Activated naive CD8-positive, alpha-beta T cell treated with anti-CD3 and anti-CD28 coated beads, Interleukin-2, amount 50 U/mL, for 24 hours (primary cell): ENCODE measurements at places on chromosomes 2 and 18.

DNA sequence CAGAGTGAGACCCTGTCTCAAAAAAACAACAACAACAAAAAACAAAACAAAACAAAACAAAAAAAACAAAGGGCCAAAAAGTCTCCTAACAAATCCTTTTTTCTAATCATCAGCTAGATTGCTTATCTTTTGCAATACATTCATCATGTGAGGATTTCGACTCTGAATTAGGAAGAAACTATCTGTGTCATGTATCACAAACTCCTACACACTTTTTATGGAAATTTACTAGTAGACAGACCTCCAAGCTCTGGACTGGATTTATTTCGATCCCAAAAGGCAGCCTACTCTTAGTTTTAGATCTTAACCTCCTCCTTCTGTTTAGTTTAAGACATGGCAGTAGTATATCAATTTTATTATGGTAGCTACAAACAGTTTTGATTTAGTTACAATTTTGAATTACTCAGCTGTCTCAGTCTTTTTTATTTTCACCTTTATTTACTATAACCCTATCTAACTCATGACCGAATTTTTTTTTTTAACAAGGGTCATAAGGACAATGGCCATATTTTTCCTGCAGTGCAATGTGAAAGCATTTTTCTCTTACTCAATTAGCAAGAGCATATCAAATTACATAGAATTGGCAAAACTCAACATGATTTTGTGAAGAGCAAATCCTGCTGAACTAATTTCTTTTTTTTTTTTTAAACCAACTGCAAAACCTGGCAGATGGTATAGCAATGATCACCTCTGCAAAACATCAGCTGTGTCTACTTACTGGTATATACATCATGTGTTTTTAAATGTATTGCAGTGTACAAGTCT is 10.7 kb upstream of the CCDC88A start:
- DNase-seq, result no peak

- DNase-seq, result no peak
Measured at GRCh38 chr2:14053105-14053504, 579.4 kb upstream of the LRATD1 start.

- no peak for DNase-seq
Measured at GRCh38 chr2:127182626-127183458, 37.3 kb downstream of the CYP27C1 start.

DNA sequence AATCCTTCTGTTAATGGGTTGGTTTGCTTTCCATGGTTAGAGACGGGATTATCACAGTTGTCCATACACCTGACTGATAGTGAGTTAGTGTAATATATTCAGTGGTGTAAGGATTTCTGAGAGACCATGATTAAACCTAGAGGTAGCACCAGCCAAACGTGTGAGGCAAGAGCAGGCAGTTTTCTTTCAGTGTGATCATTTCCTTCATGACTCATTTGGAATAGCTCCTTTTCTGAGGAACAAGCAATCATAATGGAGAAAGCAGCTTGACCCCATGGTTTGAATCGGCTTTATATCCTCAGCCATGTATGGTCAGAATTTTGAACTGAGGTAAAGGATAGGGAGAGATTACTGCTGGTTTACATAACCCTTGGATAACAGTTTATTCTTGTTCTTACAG is 2.9 kb downstream of the MXD1 start:
- no peak for DNase-seq

DNA sequence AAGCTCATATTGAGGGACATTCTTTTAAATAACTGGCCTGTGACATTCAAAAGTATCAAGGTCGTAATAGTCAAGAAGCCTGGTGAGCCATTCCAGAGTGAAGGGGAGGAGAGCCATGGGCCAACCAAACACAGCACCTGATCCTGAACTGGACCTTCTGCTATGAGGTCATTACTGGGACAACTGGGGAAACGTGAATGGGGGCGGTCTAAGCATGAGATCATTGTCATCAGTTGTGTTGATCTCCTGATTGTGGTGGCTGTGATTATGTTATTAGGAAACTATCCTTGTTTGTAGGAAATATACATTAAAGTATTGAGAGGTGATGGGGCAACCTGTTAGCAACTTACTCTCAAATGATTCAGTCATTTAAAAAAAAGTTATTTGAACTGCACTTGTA is 79.3 kb downstream of the FBXO15 start:
- no peak for DNase-seq

DNA sequence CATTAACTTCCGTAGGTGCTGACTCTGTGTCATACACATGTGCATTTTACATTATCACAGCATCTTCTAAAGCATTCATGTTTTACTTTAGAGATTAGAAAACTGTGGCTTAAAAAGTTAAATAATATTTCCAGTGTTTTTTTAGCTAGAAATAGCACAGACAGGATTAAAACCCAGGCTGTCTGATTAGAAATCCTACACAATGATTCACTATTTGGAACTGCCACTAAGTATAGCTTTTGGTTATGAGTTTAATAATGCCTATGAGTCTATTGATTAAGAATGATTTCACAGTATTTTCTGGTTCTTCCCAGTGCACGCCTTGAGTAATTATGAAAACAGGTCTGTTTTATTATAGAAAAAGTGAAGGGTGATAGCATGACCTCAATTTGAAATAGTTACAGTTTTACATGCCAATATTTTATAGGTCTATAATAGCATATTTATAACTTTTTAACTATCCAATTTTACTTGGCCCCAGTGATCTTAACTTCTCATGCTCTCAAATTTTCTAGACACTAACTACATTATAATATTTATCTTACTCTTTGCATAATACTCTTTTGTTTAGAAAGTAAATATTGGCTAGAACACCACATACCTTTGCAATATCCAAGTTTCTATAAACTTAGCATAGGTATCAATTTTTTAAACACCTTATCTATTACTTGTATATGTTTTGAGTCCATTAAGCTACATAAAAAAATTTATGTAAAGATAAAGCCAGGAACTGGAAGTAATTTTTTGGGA is 313.2 kb downstream of the RND3 start:
- DNase-seq, result no peak

- no peak for DNase-seq
Measured at GRCh38 chr2:120550282-120550681, 185.4 kb upstream of the GLI2 start.

- no peak for DNase-seq
Measured at GRCh38 chr2:165629776-165630175, 160.3 kb downstream of the CSRNP3 start.

DNA sequence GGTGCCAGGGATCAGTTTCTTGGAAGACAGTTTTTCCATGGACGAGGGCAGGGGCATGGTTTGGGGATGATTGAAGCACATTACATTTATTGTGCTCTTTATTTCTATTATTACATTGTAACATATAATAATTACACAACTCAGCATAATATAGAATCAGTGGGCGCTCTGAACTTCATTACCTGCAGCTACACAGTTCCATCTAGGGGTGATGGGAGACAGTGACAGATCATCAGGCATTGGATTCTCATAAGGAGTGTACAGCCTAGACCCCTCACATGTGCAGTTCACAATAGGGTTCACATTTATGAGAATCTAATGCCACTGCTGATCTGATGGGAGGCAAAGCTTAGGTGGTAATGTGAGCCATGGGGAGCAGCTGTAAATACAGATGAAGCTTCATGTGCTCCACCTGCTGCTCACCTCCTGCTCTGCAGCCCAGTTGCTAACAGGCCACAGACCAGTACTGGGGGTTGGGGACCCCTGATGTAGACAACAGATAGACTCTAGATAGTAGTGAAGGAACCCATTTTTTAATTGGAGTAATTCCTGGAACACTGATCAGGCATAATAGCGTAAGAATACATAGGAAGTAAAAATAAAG is 41.5 kb upstream of the MC4R start:
- no peak for DNase-seq

DNA sequence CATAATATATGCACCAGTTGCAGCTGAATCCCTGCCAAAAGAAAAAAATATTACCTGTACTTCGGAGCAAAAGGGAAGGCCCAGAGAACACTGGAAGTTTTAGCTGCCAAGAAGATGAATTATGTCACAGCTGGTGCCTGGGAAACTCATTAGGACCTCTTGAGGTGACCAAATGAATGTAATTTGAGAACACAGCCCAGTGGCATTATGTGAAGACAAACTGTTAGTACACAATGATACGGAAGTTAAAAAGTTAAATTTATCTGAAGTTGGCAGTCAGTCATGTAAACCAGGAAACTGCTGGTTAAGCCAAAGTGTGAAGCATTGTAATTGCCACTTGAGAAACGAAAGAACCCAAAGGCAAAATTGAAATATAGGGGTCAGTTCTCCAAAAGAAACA is 80.7 kb downstream of the EML4 start:
- DNase-seq, result no peak

DNA sequence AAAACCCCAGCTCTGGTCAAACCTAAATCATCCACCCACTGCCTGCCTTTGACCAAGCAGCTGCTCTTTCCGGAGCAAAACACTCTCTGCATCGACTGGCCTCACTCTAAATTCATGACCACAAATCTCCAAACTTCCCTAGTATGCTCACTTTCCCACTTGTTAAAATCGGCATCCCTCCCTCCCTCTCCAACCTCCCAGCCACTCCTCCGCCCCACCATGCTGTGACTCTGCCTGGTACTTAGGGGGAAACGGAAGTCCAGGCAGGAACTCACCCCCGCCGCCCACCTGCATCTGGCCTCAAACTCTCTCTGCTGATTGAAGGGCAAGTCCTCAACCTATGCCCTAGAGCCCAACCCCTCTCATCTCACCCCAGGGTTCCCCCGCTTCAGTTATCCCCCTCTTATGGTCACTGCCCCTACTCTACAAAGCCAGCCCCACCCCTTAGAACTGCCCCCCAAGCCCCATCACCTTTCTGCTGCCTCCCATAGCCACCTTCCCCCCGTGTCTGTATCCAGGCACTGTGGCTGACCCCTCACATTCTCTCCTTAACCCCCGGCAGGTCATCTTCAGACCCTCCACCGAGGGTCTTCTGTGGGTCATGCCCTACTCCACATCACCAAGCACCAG is 3.8 kb upstream of the ADRA2B start:
- no peak for DNase-seq

DNA sequence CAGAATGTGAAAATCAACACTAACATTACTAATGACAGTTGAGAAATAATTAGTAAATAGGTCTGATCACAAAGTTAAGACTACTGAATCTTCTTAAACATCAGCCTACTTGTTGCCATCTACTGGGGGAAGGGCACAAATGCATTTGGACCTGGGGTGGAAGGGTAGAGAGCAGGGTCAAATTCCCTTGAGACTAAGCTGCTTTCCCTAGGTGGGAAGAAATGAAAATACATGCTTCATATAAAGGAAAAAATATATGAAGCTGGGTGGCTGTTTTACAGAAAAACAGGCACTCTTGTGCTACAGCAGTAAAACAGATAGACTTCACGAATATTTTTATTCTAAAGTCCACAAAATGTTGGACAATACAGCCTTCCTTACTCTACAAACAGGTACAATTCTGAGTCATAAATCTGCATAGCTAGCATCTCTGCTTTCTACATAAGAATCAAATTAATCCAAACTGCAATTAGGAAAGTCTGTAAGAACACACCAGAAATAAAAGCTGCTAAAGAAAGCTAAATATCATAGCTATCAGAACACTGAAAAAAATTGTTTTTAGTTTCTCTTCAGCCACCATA is 10.9 kb downstream of the TRIP12 start:
- DNase-seq, result no peak

- DNase-seq, result no peak
Measured at GRCh38 chr2:187451510-187451909, 3.5 kb upstream of the CALCRL start.

- DNase-seq, result no peak
Measured at GRCh38 chr18:12306752-12307700, 1.0 kb upstream of the TUBB6 start.

DNA sequence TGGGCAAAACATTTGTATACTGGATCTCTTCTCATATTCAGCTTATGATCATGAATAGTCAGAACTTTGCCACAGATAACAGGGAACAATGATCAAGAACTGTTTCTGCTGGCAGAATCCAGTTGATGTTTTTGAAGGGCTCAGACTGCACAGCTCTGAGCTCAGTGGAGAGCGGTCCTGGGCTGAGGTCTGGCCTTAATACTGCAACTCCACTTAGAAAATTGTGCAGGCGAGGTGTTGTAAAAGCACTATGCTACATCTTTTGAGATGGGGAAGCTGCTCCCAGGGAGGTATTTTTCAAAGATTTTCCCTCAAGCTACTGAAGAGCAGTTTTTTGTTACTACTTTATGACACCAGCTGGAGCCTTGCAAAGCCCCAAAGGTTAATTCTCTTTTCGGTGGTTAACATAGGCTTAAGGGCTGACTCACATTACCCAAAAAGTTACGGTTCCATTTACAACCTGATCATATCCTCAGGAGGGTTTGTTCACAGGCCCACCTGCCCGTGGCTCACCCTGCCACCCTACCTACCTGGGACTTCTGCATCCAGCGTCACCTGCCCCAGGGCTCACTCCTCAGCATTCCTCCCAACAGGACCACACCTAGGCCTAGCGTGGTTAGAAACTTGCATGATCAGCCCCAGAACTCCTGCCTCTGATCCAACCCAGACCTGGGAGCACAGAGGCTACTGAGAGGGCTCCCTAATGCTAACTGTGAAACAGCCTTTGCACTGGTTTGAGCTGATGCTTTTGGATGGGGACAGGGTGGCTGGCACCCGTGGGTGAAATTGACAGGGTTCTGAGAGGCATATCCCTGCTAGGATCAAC is 114.4 kb downstream of the NCK2 start:
- DNase-seq, result no peak

DNA sequence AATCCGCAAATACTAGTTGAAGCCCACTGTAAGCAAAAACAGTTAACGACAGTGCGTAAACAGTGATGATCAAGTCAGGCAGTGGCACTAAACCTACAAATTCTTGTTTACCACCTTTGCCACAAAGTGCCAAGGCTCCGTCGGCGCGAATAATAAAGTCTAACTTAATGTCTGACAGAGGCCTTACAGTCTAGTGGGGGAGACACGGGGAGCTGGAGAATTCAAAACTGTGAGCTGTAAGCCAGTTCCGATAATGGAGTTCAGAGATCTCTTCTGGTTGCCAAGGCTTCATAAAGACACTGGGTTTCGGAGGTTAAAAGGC is 284 bp upstream of the EXOC6B start:
- no peak for DNase-seq

- DNase-seq, result no peak
Measured at GRCh38 chr2:199716807-199717586, 134.0 kb downstream of the FTCDNL1 start.

DNA sequence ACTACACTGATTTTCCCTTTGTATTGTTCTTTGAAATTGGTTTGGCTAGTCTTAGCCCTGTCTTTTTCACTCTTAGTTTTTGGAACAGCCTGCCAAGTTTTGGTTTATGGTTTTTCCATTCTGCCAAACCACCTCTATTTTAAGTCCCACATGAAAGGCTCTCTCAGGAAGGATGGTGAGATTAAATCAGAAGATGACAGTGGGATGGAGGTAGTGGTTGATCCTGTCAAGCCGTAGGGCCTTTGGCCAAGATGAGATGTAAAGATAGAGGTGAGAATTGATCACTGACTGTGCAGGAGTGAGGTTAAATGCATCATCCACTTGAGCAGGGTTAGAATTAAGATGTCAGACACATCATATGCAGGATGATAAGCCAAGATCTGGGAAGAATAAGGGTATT is 948.5 kb downstream of the SLC4A3 start:
- no peak for DNase-seq
